ENCODE measurements at places on chromosomes 1 and 21.

DNA sequence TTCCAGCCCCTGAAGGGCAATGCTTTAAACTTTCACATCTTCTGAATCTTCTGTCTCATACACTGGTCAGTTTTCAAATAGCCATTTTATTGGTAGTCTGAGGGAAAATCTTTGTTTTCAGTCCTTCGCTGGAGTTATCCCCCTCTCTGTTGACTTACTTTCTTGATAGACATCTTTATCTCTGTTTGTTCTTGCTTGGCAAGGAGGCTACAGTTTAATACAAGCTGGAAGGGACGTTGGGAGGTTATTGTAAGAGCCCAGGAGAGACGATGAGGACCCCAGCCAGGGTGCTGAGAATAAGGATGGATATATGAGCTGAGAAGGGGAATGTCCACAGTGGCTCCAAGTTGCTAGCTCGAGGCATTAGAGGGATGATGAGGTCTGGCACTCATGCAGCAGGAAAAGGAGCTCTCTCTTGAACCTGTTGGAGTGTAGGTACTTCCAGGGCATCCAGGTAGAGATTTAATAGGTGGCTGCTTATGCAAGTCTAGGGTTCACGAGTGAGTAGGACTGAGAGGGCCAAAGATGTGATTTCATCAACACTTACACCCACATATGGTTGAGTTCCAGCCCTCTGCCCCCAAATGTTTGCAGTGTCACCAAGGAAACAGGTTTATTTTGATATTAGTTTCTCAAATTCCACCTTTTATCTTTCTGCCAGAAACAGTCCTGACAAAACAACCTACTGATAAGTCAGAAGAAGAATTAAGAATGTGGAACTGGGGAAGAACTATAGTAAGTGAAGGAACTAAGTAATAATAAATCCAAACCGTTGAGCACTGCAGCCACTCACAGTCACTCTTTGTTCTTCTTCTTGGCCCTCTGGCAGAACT, 237.3 kb upstream of the PROX1 start:
- no peak for DNase-seq

GRCh38 chr1:29505532-29506220, 269.4 kb downstream of the PTPRU start:
- DNase-seq: no peak

DNA sequence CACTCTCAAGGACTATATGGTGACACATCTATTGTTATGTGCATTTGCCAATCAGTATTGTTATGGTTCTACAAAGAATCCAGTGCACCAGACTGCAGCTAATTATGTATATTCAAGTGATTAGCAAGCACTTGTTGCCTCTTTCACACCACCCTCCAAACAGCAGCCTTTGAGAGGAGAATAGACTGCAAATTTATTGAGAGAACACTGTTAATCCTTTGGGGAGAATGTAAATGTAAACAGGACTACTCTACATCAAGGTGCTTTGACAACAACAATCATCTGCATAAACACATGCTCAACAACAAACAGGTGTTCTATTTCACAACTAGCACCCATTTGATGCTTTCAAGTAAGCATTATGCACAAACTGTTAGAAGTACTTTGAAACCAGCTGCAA, 117.4 kb downstream of the AKT3 start:
- DNase-seq: no peak

GRCh38 chr1:218139761-218140160, 145.3 kb upstream of the RRP15 start:
- DNase-seq: no peak

GRCh38 chr1:160354388-160354985, 11.3 kb downstream of the NCSTN start:
- no peak for DNase-seq

- no peak for DNase-seq
Measured at GRCh38 chr1:171744986-171745385, 3.1 kb upstream of the VAMP4 start.

DNA sequence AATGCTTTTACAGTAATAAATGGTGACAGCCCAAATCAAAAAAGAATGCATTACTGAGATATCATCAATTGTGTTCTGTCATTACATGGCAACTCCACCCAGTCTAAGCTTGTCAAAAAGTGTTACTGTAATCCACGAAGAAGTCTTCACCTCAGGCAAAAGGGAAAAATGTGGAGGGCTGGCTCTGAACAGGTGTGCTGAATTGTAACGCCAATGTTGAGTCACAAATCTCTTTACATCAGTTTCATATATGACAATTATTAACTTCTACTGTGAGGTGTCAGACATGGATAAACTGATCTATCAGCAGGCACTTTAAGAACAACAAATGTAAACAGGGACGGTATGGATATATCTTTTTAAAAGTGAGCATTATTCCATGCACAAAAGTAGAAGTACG, 98.5 kb upstream of the DMRTA2 start:
- DNase-seq: no peak

GRCh38 chr21:35779690-35780570, 280.4 kb downstream of the SETD4 start:
- no peak for DNase-seq

DNA sequence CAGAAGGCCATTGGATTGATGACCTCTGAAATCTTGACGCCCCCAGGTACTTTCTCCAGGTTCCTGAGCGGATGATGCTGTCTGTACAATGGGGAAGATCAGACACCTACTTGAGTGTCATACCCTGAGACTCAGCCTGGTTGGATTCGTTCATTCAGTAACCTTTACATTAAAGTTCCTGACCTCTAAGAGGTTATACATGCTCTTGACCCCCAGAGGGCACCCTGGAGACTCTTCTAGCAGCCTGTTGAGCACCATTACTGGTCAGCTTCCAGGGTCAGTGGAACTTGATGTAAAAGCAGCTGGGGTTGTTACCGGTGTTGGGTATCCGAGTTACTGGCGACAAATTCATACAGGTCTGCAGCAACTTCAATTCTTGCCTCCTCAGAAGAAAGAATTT, 114.3 kb upstream of the ZNF678 start:
- peak; percentile 6 for DNase-seq

DNA sequence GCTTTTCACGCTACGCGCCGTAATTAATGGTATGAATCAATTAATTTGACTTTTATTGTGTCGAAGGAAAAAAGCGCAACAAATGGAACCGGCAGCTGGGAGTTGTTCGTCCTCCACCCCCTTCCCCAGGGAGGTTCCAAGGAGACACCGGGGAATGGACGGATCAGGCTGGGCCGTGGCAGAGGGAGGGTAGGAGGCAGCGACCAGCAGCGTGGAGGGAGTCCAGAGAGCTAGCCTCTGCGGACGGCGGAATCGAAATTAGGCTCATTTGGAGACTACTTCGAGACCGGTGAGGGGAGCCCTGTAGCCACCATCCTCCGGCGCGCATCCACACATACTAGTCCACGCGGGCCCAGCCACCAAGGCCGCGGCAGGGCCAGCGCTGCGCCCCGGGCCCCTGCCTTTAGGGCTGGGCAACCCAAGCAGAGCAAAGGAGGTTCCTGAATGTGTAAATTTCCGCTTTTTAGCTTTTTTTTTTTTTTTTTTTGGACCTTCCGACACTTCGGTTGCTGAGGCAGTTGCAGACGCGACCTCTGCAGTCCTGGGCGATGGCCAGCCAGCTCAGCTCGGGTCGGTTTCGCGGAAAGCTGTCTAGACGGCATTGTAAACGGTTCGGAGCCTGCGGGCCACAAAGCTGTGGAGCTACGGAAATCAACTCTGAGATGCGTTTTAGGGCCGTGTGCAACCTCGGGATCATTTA, 2.2 kb upstream of the FOXD3 start:
- no peak for DNase-seq

DNA sequence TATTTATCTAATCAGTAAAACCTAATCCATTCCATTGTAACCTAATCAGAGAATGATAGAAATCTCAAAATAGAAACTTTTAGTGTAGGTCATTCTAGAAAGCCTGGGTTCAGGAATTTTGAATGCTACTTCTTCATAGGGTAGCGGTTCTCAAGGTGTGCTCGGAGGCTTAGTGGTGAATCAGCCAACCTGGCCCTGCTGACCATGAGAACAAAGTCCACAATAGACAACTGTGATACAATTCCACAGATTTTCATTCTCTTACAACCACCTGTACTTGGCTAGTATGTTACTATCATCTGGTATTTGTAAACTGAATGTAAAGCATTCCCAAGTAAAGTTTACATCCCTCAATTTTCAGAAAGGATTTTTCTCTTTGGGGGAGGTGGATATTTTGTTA, 7.5 kb upstream of the PUM1 start:
- DNase-seq: no peak

- peak; percentile 51 for DNase-seq
Measured at GRCh38 chr1:154943649-154944400, 7.3 kb upstream of the PMVK start.

GRCh38 chr1:15191770-15192169, 38.2 kb downstream of the TMEM51 start:
- no peak for DNase-seq

DNA sequence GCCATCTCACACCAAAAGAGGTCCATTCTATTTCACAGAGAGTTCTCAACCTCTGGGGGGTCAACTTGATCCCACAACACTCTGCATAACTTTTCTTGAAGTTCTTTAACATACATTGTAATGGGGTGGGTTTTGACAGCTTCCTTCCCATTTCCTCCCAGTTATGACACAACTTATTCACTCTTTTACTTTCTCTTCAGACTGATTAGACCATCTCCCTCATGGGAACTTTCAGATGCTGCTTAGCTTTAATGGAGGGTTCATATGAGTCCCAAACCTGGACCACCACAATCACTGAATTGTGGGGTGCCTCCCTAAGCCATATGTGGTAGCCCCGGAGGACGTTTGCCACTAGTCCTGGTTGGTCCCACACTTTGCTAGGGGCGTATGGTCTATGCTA, 28.3 kb upstream of the KCNJ15 start:
- no peak for DNase-seq

DNA sequence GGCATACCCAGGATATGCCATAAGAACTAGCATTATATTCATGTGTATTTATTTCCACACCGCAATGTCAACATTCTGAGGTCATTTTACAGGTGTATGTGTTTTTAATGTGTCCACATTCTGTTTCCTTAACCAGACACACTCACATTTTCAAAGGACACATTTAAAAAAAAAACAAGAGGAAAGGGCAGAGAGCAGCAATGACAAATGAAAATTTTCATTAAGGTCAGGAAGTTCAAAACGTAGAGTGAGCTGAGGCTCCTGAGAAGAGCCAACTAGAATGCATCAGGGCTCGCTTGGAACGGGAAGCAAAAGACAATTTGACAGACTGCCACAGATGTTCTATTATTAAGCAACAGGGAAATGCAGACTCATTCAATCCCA, 4.8 kb upstream of the GNPAT start:
- no peak for DNase-seq

GRCh38 chr1:226158983-226159382, 27.6 kb downstream of the ACBD3 start:
- DNase-seq: no peak

GRCh38 chr21:46226920-46227599, 1.5 kb downstream of the LSS start:
- no peak for DNase-seq

- no peak for DNase-seq
Measured at GRCh38 chr1:67843331-67843730, 10.1 kb upstream of the GNG12 start.

DNA sequence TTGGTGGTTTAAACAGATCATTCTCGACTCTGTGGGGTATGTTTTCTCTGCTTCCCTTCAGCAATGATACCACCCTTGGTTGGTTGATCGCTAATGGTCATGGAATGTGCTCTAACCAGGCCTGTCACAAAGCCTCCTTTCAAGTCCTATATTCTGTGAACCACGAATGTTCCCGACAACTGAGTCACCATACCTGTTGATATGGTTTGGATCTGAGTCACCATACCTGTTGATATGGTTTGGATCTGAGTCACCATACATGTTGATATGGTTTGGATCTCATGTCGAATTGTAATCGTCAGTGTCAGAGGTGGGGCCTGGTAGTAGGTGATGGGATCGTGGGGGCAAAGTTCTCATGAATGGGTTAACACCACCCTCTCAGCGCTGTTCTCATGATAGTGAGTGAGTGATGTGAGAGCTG, 10.2 kb upstream of the CAMK2N1 start:
- peak; percentile 18 for DNase-seq

DNA sequence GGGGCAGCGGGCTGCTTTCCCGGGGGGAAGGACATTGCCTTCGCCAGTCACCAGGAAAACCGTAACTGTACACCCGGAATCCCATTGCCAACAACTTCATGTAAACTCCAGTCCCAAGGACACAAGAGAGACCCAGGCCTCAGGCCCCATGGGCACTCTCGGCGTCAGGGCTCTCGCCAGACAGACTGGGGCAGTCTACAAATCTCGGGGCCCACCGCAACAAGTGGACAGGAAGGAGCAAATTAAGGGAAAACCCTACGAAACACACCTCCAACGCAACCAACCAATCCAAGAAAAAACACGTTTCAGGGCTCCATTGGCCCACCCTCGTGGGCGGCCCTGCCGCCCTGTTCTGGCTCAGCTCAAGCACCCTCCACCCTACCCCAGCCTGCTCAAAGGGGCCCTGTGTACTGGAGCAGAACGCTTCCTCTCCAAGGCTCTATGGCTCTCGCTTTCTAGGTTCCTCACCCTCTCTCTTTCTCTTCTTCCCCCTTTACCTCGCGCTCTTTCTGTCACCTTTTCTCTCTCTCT, 4.6 kb upstream of the ZNF678 start:
- DNase-seq: no peak

DNA sequence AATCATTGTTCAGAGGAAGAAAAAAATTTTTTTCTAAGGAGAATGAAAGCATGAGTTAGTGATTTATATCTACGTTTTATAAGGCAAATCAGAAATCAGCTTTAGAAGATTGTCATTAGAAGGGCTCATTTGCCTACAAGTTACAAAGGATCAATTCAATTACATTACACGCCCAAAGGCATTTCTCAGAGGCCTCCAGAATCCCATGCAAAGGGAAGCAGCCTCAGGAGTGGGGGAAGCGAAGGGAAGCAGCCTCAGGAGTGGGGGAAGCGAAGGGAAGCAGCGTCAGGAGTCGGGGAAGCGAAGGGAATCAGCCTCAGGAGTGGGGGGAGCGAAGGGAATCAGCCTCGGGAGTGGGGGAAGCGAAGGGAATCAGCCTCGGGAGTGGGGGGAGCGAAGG, 206.2 kb downstream of the GREM2 start:
- no peak for DNase-seq

DNA sequence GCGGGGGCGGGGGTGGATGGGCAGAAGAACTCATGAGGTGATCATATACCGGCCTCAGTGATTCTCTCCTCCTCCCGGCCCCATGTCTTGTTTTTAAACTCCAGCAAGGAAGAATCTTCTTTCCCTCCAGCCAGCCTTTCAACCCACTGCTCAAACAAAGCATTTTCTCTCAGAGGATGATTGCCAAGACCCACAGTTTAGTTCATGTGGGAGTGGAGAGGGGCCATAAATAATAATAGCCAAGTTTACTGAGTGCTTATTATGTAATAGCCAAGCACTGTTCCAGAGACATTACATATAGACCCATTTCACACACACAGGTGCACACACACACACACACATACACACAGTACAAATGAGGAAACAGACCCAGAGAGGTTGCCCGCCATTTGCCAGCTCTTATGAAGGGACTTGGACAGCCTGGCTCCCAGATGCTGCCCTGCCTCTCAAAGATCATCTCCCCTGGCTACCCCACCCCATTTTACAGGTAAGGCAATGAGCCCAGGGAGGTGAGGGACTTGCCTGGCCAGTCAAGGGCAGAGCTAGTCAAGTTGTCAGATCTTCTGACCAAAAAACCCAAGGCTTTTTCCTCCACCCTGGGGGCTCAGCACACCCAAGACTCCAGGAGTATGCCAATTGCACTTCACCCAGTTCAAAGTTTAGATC, 18.0 kb upstream of the BCAR3 start:
- DNase-seq: no peak

GRCh38 chr1:61851849-61852669, 109.8 kb downstream of the PATJ start:
- no peak for DNase-seq

Measured in activated naive CD4-positive, alpha-beta T cell treated with Interleukin-2 at 50 U/mL for 16 hours (primary cell).